ENCODE measurements at places on chromosomes 12 and 14.
A peak's percentile ranks its signal among the peaks of the same experiment; 100 is the strongest.

DNA sequence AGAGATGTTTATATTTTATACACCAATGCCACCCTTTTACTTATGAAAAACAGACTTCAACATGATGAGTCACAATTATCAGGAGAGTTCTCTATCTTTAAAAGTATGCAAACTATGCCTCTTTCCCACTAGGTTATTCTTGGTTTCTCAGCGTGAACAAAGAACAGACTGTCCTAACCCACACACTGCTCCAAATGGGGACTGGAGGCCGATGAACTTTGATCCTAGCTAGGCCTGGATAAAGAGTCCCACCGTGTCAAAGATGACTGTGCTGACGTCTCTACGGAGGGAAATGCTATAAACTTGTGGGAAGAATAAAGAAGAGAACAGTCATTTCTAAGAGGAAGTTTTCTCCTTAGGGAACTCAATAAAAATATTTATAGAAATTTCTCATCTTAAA lies 160.1 kb downstream of the EPS8 start:
- DNase-seq, result no peak

DNA sequence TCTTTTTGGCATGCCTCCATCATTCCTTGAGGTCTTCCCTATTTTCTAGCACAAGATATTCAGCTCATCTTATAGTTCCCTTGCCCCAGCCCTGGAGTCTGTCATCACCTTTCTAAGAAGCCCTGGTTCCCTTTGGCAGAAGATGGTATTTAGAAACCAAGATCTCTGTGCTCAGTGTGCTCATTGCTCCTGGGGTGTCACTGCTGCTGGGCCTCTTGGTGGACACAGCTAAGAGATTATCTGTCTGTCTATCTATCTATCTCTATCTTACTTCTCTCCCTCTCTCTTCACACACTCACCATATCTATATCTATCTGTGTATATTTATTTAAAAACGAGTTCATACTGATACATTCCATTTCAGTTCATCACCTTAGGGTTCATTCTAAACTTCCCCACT lies 67.2 kb downstream of the DAO start:
- DNase-seq, result no peak

DNA sequence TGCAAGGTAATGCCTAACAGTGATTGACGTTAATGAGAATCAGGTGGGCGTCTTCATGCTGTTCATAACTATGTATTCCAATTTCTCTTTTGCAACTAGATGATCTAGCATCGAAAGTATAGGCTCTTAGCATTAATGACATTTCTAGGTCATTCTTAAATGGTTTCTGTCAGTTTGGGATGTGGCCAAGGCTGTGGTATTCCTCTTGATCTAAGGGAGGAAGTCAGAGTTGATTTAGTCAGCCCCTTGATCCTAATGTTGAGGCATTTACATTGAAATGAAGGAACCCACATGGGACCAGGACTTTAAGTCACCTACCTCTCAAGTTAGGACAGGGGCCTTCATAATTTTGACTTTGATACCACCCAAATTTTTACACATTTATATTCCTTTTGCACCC lies 448.1 kb downstream of the NPAS3 start:
- no peak for DNase-seq

DNA sequence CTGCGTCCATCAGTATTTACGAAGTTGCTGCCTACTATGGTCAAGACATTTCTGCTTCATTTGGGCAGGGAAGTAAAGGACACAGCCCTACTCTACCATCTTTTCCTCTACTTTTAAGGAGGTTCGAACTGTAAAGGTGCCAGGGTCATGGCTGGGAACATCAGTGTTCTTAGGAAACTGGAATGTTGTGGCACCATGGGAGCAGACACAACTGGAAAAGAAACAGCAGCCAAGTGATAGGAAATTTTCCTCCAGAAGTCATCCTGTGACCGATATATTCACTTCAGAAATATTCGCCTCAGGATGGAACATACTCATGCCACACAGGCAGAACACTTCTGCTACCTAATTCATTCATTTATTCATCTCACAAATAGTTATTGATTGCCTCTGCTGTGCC lies 104.4 kb downstream of the ETV6 start:
- no peak for DNase-seq

DNA sequence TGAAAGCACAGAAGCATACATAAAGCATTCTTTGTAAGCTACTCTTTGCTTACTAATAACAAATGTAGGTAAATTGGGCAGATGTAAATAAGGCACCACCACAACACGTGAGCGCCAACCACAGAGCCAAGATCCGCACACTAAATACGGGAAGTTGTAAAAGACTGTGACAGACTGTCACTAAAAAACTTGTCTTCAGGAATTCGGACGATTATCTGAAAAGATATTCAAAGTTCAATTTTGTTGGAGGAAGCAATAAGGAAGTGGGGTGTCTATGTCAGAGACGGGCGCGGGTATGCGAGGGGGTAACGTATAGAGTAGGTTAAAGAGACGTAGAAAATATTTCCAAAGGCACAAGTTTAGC lies 1.5 kb upstream of the HSP90B1 start:
- DNase-seq, result no peak

- no peak for DNase-seq
Observed at GRCh38 chr14:29906256-29906870, 21.3 kb downstream of the PRKD1 start.

DNA sequence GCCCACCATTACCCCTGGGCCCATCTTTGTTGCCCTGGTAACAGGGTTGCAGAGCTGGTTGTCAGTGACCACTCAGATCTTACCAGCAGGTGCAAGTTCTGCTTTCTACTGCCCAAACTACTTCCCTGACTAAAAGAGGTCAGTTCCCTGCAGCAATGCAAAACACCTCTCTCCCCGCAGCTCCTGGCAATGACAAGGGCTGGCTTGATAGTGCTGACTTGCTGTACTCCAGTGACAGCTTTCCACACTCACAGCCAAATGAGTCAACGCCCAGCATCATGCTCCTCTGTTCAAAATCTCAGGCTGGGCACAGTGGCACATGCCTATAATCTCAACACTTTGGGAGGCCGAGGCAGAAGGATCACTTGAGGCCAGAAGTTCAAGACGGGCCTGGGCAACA lies 90.6 kb downstream of the CIT start:
- DNase-seq, result no peak

DNA sequence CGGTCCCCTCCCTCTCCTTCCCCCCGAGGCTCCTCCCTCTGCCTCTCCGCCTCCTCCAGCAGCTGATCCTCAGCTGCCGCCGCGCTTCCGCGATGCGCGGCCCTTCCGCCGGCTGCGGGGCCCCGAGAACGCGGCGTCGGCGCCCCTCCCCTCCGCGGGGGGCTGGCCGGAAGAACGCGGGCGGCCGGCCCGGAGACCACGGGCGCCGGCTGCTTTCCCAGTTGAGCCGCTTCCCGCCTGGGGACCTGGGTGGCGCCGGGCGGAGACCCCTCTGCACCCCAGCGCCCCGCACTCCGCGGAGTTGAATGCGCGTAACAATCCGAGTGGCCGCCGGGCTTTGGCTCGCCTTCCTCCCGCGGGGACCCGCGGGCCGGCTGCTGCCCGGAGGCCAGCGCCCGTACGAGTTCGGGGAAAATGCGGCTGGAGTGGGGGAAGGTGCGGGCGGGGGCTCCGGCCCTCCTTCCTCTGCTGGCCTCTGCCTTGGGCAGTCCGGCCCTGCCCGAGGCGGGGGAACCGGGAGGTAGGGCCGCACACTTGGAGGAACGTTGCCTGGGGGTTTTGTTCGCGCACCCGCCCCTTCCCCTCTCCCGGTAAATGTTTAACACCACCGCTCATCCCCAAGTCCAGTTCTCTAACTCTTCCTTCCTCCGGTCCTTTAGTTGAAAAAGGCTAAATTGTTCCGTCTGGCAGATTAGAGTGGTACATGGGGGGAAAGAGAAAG lies 393 bp upstream of the DCAF5 start:
- peak; percentile 70 for DNase-seq

GRCh38 chr12:107126796-107127481 lies 33.6 kb upstream of the CRY1 start:
- DNase-seq, result no peak

GRCh38 chr14:34013721-34014060 lies 62.8 kb upstream of the EGLN3 start:
- DNase-seq, result no peak

- no peak for DNase-seq
Observed at GRCh38 chr14:67411820-67412421, at the start of gene PLEK2. Gene PLEK2, minus strand, starts transcription at chr14:67412165. Its CDS starts 106 bp downstream, at chr14:67412059.

DNA sequence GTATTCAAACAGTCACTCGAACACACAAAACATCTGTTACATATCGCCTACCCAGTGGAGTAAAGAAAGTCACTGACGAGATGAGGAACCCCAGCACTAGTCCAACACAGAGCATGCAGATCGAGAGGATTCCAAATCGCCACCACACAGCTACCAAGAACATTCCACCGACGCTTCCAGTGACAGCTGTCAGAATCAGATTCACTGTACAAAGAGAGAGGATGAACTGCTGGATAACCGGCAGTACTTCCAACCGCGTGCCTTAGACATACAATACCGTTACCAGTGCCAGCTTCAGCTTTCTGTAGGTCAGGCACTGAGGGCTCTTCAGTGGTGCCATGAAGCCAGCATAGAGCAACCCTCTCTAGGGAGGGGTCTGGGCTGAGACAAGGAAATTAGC lies 34.5 kb downstream of the TM7SF3 start:
- DNase-seq, result no peak

- no peak for DNase-seq
Observed at GRCh38 chr12:131499864-131500190, 211.1 kb upstream of the SFSWAP start.

DNA sequence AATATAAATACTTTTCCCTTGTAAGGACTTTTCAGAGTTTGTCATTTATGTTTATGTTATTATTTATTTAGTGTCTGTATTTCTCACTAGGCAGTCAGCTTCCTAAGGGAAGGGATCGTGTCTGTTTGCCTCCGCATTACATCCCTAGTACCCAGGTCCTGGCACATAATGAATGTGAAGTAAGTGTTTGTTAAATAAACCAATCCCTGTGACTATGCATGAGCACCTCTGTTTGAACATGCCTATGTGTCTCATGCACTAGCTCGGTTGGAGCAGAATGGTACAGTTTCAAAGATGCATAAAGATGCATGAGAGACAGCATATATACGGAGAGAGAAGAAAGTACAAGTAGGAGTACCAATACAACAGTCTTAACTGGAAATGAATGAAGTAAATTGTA lies 99.3 kb downstream of the KIF21A start:
- no peak for DNase-seq

DNA sequence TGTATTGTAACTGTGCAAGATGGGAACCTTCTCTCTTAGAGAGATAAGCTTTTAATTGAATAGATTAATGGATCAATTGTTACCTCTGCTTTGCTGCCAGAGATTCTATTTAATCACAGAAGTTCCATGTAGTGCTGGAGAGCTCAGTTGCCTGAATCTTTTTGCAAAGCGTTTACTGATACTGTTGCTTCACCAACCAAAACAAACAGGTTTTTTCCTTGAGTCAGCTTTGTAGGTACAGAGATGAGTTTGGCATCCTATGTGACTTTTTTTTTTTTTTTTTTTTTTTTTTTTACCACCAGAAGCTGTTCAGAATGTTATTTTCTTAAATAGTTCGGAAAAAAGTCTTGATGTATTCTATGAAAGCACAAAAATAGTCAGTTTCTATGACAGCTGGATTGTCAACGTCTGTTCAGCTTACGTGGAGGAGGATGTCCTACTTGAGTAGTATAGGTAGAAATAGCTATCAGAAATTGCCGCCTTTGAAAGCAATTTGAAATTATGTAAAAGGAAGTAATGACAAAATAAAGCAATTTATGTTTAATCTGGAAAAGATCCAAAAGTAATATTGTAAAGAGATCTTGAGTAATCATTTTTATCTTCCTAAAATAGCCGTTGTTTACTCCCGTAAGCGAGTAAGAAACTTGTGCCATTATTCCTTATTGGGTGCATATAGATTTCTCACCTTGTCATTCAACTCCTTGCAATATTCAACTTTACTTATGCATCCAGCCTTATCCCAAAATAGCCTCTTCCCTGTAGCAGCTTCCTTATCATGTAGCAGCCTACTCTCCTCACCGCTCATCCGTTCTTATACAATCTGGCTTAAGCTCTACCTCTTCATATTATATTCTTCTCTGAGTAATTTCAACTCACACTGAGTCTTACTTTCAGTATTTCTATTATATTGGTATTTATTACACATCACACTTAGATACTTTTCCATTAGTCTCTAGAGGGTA lies 5.2 kb downstream of the LRRK2 start:
- DNase-seq, result no peak

DNA sequence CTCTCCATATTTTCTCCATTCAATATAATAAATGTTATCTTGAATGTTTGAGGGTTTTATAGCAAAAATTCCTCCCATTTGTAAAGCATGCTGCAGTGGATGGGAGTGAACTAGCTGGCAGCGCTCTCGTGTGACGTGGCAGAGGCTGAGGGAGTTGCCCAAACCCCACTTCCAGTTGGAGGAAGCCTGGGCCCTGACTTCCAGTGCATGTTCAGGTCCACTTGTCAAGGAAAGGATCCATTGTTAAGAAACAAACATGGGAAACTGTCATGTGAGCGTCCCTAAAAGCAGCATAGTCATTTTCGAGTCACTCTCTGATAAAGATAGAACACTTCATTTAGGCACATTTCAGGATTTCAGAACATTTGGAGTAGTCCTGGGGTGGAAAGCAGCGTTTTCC lies 116.6 kb downstream of the SLC25A47 start:
- no peak for DNase-seq

GRCh38 chr12:69688471-69689427 lies 10.4 kb downstream of the BEST3 start:
- DNase-seq, result peak; percentile 13

DNA sequence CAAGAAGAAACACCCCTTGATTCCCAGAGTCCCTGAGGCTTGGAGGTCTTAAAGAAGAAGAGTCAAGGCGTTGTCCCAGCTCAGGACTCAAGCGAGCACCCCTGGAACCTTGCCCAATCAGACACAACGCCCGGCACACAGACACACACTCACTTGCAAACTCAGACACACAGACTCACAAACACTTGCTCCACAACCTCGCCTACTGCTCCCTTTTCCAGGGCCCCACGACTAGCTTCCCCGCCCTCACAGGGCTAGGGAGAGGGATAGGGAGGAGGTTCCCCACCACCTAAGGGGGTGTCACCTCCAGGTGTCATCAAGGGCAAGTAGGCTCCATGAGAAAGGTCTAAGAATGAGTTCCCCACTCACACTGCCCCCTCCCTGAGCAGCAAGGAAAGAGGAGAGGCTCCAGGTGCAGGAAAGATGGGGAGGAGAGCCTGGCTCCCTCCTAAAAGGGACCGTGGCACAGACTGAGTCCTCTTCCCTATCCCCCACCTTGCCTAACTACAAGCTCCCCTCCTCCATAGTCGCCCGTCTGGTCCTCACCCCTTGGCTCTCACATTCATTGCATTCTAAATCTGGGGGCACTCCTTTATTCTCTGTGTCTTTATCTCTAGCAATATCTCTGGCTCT lies 717 bp downstream of the WNT10B start:
- no peak for DNase-seq

- DNase-seq, result no peak
Observed at GRCh38 chr12:126193190-126193589, 1128.0 kb downstream of the AACS start.

DNA sequence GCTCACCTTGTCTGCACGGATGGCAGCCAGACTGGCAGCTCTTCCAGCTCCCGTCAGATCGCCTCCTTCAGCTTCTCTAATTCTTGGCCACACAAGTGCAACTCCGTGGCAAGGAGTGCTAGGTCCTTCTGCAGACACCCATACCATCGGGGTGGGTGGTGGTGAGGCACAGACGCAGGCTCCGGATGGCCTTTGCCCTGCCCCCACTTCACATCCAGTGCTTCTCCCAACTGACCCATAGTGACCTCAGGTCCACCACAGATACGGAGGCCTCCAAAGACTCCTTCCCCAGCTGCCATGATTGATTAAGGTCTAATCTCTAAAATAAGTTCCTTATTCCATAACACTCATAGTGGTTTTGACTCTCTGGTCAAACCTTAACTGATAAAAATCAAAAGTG lies 19.9 kb upstream of the CD27 start:
- no peak for DNase-seq

- no peak for DNase-seq
Observed at GRCh38 chr12:88574278-88574677, 6.0 kb downstream of the KITLG start.
